ENCODE measurements at places on chromosomes 13 and 19. TPM values are rescaled to one million over a fixed set of nuclear protein-coding genes. Genes with fewer than 3 reads are reported as not detected.

The SPTBN4 gene
- 1.7 TPM for total RNA-seq

The GJB6 gene
- total RNA-seq = 5.9 TPM

The CEACAM21 gene
- 2.1 TPM for total RNA-seq

The F10 gene
- 27.6 TPM for total RNA-seq

The SPACA4 gene
- total RNA-seq = not detected

GRCh38 chr19:18408053-18408476 lies 10.6 kb upstream of the LRRC25 start:
- no peak for DNase-seq

DNA sequence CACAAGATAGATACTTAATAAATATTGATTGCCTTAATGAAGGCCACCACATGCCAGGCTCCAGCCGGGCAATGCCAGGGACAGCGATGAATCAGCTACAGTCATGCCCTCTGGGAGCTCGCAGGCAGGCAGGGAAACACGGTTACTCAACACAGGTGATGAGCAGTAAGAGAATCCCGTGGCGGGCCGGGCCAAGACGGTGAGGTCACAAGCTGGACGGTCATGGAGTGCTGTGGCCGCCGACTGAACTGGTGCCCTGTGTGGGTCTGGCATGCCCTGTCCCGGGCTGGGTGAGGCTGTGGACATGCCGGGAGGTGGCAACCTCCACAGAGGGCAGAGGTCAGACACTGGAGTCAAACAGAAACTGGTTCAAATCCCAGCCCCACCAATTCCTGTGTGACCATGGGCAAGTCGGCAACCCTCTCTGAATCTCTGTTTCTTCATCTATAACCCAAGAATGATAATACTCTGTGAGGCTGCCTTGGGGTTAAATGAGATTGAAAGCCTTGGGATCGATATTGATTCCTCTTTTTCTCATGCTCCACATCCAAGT lies 13.2 kb upstream of the PAK4 start:
- no peak for DNase-seq

GRCh38 chr19:57434386-57435061 lies 601 bp upstream of the ZNF749 start:
- DNase-seq = no peak

DNA sequence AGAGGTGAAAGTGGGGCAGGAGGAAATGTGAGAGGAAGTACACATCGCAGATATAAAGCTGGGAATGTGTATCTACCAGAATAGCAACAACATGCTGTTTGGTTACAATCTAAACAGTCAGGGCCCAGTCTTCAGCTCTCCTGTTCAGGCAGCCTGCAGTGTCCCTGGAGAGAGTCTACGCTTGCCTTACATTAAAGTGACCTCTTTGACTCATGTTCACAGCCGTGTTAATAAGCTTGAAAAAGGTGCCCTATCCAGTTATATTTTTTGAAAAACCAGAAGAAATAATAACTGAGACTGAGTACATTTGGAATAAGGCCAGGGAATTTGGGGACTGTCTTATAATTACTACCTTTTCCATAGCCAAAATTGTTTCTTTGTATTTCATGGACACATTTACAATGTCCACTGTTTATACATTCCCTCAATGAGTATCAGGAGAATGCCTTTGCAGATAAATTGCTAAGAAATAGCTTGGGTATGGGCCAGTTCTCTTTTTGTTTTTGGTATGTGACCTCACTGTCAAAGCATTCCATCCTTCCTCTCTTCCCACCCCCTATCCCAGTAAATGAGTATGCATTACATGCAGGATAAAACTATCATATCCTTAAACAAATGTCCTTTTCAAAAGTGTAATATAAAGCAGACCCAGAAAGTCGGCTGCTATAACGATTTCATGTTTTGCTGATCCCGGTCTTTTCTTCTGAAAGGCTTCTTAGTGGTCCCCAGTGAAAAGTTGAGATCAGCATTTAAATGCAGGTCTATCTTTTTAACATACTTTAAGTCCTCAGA lies 82.6 kb downstream of the PCDH9 start:
- DNase-seq = no peak

DNA sequence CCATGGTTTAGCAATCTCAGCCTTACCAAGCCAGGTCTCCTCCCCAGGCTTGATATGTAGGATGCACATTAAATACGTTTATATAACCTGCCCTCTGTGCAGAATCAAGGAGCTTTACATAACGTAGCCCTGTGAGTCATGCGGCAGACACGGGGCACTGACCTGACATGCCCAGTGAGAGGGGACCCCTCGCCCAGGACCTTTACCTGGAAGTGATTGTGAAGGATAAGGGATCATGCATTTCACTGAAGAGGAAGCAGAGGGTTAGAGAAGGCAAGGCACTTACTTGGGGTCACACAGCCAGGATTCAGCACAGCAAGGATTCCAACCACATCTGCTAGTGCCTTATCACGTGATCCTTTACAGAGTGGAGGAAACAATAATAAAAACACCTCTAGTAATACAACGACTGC lies 18.9 kb upstream of the FOSB start:
- DNase-seq = peak; percentile 43

GRCh38 chr13:108322206-108322824 lies 52.8 kb downstream of the TNFSF13B start:
- no peak for DNase-seq

- DNase-seq = no peak
Observed at GRCh38 chr19:20103091-20103740, 25.4 kb downstream of the ZNF90 start.

DNA sequence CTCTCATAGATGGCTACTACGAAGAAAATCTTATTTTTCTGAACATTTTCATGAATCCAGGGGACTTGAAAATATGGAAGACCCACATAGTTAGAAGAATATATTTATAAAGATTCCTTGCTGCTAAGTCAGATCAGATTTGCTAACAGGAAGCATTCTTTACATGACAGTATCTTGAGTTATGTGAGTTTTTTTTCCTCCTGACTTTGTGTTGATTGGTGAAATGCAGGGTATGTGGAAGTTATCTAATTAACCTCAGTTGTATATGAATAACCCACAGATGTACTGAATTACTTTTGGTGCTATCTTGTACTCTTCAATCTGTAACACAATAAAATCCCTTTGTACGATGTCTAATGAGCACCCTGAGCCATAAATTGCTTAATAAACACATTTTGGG lies 53.8 kb downstream of the ESD start:
- DNase-seq = no peak

- DNase-seq = no peak
Observed at GRCh38 chr13:37701306-37701705, 102.7 kb upstream of the POSTN start.

DNA sequence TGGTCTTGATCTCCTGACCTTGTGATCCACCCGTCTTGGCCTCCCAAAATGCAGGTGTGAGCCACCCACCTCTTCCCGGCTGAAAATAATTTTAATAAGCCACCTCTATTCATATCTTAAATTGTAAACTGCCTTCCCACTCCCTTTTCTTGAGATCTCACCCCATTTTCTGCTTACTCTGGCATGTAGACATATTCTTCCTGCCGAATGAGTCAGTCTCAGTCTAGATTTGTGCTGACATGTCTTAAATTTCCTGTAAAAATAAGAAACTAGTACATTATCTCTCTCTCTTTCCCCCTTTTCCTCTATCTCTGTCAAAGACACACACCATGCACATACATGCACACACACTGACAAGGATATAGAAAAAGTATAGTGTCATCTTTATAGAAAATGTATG lies 60.9 kb downstream of the THSD1 start:
- no peak for DNase-seq

DNA sequence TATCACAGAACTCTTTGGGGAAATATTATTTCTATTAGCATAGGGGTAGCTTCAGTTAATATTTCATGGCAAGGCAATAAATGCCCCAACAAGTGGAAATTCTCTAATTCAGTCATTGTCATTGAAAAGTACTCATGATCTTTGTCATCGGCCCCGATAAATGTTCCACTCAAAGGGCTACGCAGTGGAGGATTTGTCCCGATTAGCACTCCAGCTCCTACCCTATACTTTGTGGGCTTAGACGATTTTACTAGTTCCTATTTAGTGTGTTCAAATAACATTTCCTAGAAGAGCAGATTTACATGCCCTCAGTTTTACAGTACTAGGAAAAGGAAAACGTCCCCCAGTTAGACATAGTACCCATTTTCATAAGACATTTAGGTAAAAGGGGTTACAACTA lies 38.0 kb upstream of the ATP12A start:
- no peak for DNase-seq

DNA sequence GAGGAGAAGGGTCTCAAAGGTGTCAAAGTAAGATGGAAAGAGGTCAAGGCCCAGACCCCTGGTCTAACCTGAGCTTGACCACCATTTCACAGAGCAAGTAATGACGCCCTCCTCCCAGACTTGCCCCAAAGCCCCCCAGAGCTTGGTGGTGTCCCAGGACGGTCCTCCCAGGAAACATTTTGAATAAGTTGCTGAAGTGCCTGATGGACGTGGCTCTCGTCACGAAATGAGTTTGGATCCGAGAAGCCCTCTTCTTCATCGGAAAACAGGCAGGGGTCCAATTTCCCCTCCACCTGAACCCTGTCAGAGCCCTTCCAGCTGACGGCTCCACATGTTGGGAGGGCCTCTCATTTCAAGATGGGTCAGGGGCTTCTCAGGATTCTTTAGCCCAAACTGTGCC lies 54.5 kb upstream of the TPM4 start:
- DNase-seq = no peak

DNA sequence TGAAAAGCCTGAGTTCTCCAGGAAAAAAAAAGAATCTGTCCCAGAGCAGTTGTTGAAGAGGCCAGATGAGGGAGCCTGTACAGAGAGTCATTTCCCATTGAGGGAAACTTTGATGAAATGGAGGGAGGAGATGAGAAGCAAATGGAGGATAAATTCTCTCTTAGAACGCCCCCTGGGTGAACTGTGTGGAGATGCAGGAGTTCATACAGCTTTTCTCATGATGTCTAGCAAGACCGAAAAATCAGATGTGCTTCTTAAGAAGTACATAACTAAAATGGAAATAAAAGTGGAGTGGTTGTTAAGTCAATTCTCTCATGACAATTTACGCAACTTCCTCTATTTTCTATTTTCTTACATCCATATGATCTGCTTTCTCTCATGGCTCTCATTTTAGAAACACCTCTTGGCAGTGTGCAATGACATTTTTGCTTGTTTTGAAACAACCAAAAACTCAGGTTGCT lies 1263.1 kb downstream of the PCDH9 start:
- no peak for DNase-seq

- DNase-seq = no peak
Observed at GRCh38 chr19:7376151-7376852, 27.6 kb downstream of the ARHGEF18 start.

GRCh38 chr13:75050419-75051046 lies 431.4 kb downstream of the TBC1D4 start:
- peak; percentile 17 for DNase-seq

All from urinary bladder (tissue), 4 donors.